ENCODE measurements at places on chromosomes 12 and 14.
A peak's percentile ranks its signal among the peaks of the same experiment; 100 is the strongest.

GRCh38 chr14:94161981-94162380 lies 12.1 kb upstream of the PPP4R4 start:
- DNase-seq, result peak; percentile 9

DNA sequence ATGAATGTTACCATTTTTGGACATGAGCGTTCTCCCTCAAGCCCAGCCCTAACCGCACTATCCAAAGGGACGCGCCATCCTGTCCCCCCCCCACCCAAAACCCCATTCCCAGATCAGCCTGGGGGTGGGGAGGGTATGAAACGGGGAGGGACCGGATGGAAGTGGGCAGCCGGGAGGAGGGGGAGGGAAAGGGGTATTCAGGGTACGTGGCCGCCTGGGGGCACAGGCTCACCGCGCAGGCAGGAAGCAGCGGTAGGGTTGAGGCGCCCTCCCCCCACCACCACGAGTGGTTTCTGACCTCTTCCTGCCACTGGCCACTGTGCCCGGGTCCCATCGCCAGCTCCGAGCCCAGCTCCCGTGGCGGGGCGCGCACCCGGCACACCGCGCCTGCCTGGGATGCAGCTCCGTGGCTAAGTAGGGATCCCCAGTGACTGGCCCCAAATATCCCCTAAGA lies 1.4 kb downstream of the ACTN1 start:
- peak; percentile 46 for DNase-seq

GRCh38 chr12:12812618-12813119 lies 477 bp upstream of the DDX47 start:
- DNase-seq, result no peak

GRCh38 chr12:23757541-23757962 lies 191.9 kb downstream of the SOX5 start:
- DNase-seq, result no peak

GRCh38 chr14:69260190-69260860 lies 367 bp downstream of the GALNT16 start:
- DNase-seq, result no peak

GRCh38 chr14:37526994-37527393 lies 68.1 kb downstream of the FOXA1 start:
- no peak for DNase-seq

- DNase-seq, result peak; percentile 36
Observed at GRCh38 chr12:95473231-95473883, 595 bp upstream of the METAP2 start.

DNA sequence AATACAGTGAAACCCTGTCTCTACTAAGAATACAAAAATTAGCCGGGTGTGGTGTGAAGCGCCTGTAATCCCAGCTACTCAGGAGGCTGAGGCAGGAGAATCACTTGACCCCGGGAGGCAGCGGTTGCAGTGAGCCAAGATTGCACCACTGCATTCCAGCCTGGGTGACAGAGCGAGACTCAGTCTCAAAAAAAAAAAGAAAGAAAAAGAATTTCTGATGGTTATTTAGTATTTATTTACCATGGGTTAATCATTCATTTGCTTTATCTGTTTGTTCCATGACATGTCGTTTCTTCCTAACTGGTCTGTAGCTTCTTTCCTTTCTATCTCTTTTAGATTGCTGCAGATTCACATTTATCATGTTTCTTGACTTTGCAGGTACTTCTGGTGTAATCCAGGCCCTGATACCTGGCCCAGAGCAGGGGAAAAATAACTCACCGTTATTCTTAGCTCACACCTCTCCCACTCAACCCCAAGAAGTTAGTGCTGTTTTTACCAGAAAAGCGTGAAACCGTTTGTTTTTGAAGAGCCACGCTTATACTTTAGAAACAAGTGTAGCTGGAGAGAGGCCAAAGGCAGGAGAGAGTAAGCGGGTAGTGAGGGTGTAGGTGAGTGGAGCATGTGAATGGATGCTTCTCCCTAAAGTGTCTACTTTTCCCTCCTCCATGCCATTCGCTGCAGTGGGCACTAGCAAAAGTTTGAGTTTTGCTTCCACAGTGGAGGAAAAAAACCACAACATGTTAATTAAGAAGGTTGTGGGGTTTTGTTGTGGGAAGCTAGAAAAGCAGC lies 45.4 kb downstream of the SRGAP1 start:
- no peak for DNase-seq

- DNase-seq, result no peak
Observed at GRCh38 chr12:52122540-52122871, 43.0 kb downstream of the SMIM41 start.

- peak; percentile 99 for DNase-seq
Observed at GRCh38 chr12:89352492-89353187, at the start of gene DUSP6. Gene DUSP6 (minus strand): TSS chr12:89352501. CDS start chr12:89352039, 462 bp downstream.

DNA sequence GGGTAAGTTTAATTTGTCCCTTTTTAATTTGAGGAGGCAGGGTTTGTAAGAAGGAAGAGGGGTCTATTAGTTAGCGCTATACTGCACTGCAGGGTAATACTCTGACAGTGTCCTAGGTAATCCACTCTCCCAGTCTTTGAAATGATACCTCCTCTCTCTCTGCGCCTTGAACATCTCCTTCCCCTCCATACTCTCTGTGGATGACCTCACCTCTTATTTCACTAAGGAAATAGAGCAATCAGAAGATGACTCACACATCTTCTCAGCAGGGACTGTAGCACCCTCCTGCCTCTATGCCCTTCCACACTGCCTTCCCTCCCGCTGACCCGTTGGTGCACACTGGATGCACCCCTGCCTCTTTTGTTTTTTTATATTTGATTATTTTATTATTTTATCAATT lies 94.2 kb downstream of the GRIP1 start:
- DNase-seq, result no peak

- DNase-seq, result peak; percentile 73
Observed at GRCh38 chr12:65269603-65270002, 8.9 kb upstream of the MSRB3 start.

DNA sequence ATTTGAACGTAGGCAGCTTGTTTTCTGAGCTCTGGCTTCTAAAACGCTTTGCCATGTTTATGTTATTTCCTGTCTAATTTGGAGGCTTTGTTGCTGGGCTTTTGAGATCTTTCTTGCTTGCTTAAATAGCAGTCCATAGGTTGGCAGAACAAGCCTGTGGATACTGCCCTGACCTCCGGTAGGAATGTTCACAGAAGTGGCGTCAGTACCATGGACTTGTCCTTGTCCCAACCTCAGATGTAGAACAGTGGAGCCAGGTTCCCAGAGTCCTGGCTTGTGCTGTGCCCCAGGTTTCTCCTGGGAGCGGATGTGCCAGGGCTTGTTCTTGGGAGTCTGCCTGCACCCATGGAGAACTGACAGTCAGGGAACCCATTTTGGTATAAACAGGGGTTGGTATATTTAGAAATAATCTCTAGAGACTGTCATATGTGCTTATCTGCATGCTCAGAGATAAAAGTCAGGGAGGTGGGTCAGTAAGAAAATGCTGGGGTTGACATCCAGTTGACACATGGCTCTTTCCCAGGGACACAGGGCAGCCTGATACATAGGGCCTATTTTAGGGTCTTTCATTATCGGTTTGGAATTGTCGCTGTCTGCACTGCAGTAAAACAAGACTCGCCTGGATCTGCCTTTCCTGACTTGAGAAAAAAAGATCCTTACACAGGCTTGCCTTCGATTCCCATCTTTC lies 22.9 kb downstream of the CACNA1C start:
- DNase-seq, result no peak

DNA sequence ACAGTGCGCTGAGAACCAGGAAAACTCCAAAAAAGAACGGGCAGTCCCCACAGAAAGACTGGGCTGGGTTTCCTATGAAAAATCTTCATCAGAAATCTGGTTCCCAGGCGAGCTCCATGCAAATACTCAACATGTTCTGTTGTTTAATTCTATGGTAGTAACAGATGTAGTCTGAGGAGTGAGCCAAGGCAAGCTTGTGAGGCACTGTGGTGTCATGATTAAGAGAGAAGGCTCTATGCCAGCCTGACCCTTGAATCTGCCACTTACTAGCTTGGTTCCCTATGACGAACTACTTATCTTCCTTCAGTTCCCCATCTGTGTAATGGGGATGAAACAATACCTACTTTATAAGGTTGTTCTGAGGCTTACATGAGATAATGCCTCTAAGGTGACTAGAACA lies 10.7 kb downstream of the POMT2 start:
- DNase-seq, result no peak

DNA sequence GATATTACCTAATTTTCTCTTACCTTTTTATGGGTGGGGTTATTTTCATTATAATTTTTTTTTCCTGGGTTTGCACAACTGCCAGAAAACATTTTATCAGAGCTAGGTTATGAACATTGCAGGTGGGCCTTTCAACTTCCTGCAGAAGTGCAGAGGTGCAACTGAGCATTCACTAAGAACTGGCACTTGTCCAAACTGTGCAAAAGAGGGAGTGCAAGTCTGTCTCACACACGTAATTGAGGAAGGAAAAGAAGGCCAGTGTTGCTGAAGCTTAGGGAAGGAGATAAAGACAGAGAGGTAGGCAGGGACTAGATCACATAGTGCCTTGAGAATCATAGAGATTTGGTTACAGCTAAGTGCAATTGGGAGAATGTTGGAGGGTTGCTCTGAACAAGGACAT lies 14.1 kb upstream of the AMN1 start:
- no peak for DNase-seq

GRCh38 chr12:132356691-132357622 lies 27.6 kb upstream of the GALNT9 start:
- peak; percentile 79 for DNase-seq

DNA sequence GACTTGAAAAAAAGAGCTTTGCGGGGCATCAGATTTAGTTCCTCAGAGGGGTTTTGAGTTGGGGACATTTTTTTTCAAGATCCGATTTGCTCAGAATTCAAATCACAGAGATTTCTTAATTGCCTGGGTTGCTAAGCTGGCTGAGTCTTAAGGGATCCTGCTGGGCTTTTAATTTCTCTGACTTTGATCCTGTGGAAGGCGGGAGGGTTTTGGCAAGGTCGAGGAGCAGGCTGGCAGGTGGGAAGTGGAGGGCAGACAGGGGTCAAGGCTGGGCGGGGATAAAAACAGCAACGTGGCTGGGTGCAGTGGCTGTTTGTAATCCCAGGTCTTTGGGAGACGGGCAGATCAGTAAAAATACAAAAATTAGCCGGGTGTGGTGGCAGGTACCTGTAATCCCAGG lies 33.5 kb upstream of the CCDC63 start:
- no peak for DNase-seq

- no peak for DNase-seq
Observed at GRCh38 chr14:104599446-104599845, 5.1 kb downstream of the TMEM179 start.

DNA sequence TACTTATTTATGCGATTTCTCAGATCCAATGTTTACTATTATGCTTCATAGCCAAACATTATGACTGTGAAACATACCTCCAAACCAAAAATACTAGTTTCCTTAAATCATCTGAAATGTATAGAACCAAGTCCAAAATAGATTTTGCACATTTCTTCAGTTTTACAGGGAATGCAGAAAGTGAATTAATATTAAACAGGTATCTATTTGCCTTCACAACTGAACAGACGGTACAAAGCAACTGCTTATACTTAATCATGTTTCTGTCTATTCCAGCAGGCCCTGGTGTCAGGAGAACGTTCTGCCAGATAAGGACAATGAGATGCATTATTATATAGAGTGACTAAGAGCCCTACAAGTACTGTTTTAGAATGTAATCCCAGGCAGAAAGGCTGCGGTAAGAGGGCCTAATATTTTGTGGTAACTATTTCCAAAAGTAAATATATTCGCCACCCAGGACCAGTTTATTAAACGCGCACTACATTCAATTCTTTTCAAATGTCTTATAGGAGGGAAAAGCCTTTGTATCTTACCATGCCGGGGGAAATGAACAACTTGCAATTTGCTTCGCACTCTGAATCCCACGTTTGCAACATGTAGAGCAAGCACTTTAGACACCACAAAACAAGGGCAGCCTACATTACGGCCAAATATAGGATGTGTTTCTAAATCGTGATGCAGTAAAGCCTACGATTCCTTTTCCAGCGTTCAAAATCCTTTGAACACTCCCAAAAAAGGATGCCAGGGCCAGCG lies 1.5 kb downstream of the CORO1C start:
- peak; percentile 68 for DNase-seq

- no peak for DNase-seq
Observed at GRCh38 chr14:100891501-100892445, 11.7 kb downstream of the RTL1 start.

DNA sequence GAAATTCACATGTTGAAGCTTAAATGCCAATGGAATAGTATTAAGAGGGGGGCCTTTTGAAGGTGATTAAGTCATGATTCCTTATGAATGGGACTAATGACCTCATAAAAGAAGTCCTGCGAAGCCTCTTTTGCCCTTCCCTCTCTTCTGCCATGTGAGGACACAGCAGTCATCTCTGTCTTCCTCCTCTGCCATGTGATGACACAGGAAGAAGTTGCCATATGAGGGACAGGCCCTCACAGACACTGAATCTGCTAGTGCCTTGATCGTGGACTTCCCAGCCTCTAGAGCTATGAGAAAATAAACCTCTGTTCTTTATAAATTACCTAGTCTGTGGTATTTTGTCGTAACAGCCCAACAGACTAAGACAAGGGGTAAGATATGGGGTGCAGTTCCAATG lies 100.7 kb downstream of the VCPKMT start:
- no peak for DNase-seq

DNA sequence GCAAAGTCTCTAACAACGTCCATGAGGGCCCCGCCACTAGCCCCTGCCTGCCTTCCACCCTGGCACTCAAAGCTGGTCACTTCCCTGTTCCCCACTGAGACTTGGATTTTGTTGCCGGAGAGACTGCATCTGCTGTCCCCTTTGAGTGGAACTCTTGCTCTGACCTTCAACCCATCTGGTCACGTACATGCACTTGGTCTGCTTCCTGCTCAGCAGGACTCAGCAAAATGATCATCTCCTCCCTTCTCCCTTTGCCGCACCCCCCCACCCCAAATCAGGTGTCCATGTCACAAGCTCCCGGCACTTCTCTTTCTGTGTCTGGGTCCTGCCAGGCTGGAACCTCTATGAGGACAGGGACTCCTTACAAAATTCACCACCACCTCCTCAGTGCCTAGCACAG lies 180.9 kb downstream of the CHST11 start:
- DNase-seq, result no peak

DNA sequence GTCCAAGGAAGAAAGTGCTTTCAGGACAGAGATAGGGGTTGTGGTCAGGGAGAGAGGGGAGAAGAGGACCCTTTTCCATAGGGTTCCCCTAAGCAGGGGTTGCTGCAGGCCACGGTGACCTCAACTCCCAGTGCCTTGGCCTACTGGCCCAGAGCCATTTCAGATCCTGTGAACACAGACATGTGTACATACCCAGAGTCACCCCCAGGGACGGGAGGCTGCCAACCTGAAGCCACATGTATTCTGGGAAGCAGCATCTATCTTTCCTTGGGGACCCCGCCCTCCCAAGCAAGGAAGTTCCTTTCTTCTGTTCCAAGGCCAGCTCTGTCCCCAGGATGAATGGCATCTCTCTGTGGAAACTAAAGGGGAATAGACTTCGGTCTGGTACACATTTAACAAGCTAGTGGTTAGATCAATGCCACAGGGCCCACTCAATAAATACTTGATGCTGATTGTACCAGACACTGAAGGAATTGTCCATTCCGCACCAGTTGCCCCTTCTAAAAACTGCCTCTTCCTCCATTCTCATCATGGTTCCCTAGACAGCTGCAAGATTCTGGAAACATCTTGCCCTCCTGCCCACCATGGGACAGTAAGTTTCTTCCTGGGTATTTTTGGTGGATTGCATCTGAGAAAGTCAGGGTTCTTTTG lies 25.2 kb upstream of the DGLUCY start:
- no peak for DNase-seq

GRCh38 chr12:50859621-50860310 lies 17.0 kb downstream of the TMPRSS12 start:
- DNase-seq, result no peak

Measured in dermis microvascular lymphatic vessel endothelial cell (primary cell).